ENCODE measurements at places on chromosomes 12 and 14.

- peak; percentile 68 for DNase-seq
Observed at GRCh38 chr12:9707864-9708808, 24.8 kb downstream of the CLECL1 start.

GRCh38 chr12:53695152-53696145 is 19.6 kb upstream of the ATP5MC2 start:
- peak; percentile 81 for DNase-seq

- no peak for DNase-seq
Observed at GRCh38 chr12:89947437-89948270, 239.0 kb upstream of the ATP2B1 start.

GRCh38 chr12:88556213-88556774 is 24.0 kb downstream of the KITLG start:
- no peak for DNase-seq

DNA sequence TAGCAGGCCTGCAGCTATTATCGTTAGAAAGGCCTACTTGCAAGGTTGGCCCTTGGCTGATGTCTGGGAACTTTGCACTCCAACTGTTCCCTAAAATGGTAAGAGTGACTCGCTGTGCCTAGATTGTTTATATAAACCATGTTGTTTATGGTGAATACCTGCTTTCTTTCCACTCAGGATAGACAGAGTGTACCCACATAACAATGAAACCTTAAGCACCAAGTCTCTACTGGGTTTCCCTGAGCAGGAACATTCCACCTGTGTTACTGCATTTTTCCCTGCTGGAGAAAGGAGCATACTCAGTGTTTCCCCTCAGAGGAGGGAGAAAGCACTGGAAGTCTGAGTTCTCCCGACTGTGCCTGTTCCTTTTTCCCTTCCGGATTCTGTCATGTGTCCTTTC is 32.8 kb downstream of the ERP29 start:
- DNase-seq, result no peak

DNA sequence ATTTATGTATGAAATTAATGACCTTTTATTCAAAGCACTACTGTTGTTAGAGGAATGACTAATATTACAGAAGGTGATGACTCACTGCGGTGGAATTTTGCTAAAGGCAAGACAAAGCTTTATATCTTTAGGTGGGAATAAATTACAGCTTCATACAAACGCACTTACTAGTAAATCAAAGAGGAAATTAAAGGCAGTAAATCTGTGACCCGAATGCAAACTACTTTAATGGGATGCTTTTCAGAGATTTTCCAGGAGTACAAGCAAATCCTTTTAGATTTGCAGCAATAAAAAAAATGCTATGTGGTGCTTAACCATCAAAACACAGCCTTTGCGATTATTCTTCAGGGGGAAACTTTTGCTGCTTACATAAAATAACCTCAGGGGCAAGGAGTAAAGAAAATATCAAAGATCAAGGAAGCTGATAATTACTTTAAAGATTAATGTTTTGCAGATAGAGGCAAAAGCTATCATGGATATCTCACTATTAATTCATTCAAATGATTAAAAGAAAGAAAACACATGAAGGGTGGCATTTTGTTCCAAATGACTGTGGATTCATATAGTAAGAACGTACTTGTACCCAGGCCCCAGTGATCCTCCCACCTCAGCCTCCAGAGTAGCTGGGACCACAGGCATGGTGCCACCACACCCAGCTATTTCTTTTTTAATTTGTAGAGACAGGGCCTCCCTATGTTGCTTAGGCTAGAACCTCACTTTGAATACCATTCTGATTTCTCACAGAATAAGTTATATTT is 98.9 kb downstream of the DENND5B start:
- DNase-seq, result no peak

DNA sequence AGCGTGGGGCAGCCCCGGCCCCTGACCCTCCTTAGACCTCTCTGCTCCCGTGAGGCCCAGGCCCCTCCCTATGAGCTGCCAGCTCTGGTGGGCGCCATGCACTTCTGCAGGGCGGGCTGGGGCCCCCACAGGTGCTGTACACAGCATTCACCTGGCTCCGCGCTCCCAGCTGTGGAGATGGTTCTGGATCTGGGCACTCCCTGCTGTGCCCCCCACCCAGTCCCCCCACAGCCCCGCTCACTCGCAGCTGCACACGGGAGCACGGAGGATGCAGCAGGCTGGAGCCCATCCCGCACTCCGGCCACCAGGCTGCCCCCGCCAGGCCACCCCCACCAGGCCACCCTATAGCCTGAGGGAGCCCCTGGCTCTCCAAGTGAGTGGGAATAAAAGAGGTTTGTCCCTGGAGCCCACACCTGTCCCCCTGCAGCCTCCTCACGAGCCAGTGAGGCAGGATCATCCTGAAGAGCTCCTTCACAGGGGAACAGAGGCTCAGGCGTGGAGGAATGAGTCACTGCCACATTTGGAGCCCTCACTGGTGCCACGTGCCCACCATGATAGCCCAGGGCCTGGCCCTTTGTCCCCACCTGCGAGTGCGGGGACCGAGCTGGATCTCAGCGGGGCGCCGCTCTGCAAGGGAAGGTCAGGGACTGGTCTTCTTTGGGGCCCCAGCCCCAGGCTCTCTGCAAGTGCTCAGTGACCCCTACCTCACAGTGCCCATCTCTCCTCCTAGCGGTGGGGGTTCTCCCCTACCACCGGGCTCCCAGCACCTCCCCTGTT is 1.9 kb downstream of the ADSS1 start:
- DNase-seq, result no peak

DNA sequence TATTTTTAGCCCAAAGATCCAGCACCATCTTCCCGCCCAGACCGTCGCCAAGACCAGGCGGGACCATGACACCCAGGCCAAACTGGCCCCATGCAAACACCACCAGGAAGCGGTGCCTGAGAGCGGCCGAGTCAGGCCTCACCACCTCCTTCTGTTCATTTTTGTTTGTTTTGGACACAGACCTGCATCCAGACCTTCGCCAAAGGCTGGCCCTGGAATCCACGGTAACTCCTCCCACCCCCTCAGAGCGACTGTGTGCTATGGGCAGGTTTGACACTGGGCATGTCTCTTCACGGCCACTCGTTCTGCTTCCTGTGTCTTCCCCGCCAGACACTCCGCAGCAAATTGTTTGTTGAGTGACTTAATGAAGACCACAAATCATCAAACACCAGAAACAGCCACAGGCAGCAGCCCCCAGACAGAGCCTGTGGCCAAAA is 47.1 kb downstream of the NCOR2 start:
- DNase-seq, result no peak

DNA sequence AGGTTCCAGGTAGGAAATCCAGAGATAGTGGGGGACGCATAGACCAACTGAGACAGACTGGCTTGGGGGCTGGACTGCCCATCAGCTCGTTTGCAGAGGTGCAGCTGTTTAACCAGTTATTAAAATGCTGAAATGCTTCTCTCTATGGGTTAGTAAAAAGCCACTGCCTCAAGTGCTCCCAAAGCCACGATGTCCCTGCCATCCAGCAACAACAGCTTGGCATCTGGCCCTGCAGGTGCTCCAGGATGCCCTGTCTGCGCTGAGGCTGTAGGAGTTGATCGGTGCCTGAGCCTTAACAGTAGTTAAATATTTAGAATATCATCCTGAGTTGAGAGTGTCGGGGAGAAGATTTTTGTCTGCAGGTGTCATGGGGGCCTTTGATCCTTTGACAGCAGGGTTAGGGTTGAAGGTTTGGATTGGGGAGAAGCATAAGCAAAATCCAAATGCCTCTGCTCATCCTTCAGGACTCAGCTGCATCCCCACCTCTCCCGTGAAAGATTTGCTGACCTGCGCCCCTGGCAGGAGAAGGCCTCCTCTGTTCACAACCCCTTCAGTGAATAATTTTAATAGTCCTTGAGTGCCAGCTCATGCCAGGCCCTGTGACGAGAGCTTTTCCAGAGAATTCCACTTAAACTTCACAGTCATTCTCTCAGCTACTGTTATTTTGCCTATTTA is 127.3 kb upstream of the PWP1 start:
- DNase-seq, result no peak

- no peak for DNase-seq
Observed at GRCh38 chr12:67056329-67056728, 212.8 kb upstream of the CAND1 start.

DNA sequence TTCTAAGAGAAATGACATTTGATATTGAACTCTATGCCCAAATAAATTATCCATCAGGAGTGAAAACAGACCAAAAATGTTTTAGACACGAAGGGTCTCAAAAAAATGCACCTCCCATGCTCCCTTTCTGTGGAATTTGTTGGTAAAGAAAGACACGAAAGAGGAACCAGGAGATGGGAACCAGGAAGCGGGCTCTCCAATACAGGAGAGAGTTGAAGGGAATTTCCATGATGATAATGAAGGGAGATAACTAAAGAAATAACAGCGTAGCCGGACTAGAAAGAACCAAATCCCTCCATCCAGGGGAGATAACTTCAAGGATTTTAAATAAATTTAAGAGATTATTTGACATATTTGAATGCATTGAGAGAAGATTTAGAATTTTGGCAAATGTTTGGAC is 183.0 kb downstream of the DUSP6 start:
- DNase-seq, result no peak

- no peak for DNase-seq
Observed at GRCh38 chr12:102954134-102954533, 3.3 kb upstream of the ASCL1 start.

GRCh38 chr12:65810036-65810435 is 14.2 kb upstream of the HMGA2 start:
- no peak for DNase-seq
